ENCODE measurements at places on chromosomes 2 and 18. TPM values are rescaled to one million over a fixed set of nuclear protein-coding genes. Genes with fewer than 3 reads are reported as not detected.

SLC38A11 gene
- not detected for total RNA-seq

RPRD1A gene
- 29.4 TPM for total RNA-seq

FAM110C gene
- 0.21 TPM for total RNA-seq

KIF3C gene
- total RNA-seq, result 7.0 TPM

DLX2 gene
- total RNA-seq, result not detected

KRTCAP3 gene
- 7.1 TPM for total RNA-seq

CNTNAP5 gene
- not detected for total RNA-seq

SCN7A gene
- total RNA-seq, result not detected

CDCA7 gene
- total RNA-seq, result 113 TPM

IL1RL1 gene
- not detected for total RNA-seq

BOLL gene
- total RNA-seq, result not detected

REG3A gene
- total RNA-seq, result not detected

GNLY gene
- total RNA-seq, result 75.5 TPM

OTOS gene
- total RNA-seq, result not detected

C2orf81 gene
- total RNA-seq, result 3.0 TPM

HS6ST1 gene
- total RNA-seq, result 8.4 TPM

ACYP2 gene
- total RNA-seq, result 13.1 TPM

GPR45 gene
- not detected for total RNA-seq

CENPA gene
- 55.1 TPM for total RNA-seq

UBR3 gene
- total RNA-seq, result 22.4 TPM

GAL3ST2 gene
- total RNA-seq, result not detected

COL3A1 gene
- not detected for total RNA-seq

SRD5A2 gene
- not detected for total RNA-seq

SP5 gene
- total RNA-seq, result not detected

CCDC150 gene
- total RNA-seq, result 15.8 TPM

TNFAIP6 gene
- total RNA-seq, result not detected

GPR75 gene
- 2.6 TPM for total RNA-seq

RUFY4 gene
- total RNA-seq, result 2.7 TPM

SPP2 gene
- total RNA-seq, result not detected

CFAP210 gene
- not detected for total RNA-seq

FBLN7 gene
- total RNA-seq, result 8.3 TPM

CAPN14 gene
- 0.10 TPM for total RNA-seq

NRP2 gene
- total RNA-seq, result 8.1 TPM

TLX2 gene
- total RNA-seq, result 0.52 TPM

KLHL41 gene
- 0.08 TPM for total RNA-seq

AQP4 gene
- total RNA-seq, result not detected

EPAS1 gene
- 7.9 TPM for total RNA-seq

KLHL14 gene
- not detected for total RNA-seq

FAM228B gene
- 8.7 TPM for total RNA-seq

QPCT gene
- total RNA-seq, result not detected

CYP27C1 gene
- not detected for total RNA-seq

PHLPP1 gene
- 3.8 TPM for total RNA-seq

SERPINB7 gene
- not detected for total RNA-seq

RAD51AP2 gene
- not detected for total RNA-seq

ERFE gene
- not detected for total RNA-seq

AGXT gene
- not detected for total RNA-seq

HOXD10 gene
- not detected for total RNA-seq

ARHGAP28 gene
- not detected for total RNA-seq

CD8B2 gene
- not detected for total RNA-seq

CNGA3 gene
- total RNA-seq, result not detected

PFN4 gene
- not detected for total RNA-seq

LRRC30 gene
- total RNA-seq, result not detected

DNAJC5G gene
- not detected for total RNA-seq

GNAL gene
- total RNA-seq, result 0.27 TPM

DLX1 gene
- not detected for total RNA-seq

BCS1L gene
- total RNA-seq, result 53.4 TPM

Data from activated CD4-positive, alpha-beta T cell treated with anti-CD3 and anti-CD28 coated beads, Interleukin-2, amount 10 ng/mL, durations not matched to agents 7 days and 5 days (primary cell).